Central memory CD8-positive, alpha-beta T cell (primary cell): ENCODE measurements at places on chromosomes 12 and 14.

DNA sequence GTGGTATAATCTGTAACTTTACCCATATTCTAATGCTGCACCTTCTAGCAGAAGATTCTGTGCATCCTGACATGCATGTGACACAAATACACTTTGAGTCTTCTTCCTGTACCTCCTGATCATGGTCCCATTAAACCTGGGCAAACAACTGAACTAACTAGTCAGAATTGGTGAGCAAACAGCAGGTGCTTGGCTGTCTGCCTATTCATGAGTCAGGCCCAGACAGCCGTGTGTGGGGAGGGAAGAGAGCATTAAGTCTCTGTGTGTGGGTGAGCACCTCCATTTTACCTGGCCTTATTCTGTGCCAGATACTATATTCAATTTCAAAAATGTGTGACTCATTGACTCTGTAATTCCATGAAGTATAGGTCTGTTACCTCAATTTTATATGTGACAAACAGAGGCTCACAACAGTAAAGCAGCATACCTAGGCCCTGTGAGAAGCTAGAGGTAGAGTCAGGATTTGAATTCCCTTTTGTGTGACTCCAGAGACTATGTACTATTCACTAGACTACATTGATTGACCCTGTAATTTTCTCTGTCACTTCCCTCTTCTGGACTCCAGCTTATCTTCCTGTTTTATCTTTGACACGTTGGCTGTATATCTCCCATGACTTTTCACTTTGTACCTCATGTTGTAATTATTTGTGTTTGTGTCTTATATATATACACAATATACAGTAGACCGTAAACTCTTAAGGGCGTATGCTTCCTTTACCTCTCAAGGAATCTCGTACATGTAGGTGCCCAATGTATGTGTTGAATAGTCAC, 32.2 kb downstream of the SUSD6 start:
- no peaks in the 10 kb centered on the region for H3K27me3 ChIP-seq
- no peak overlapping the region for H3K27ac ChIP-seq
- H3K4me3 ChIP-seq, result no peak overlapping the region
- H3K4me1 ChIP-seq, result peaks cover 78% of the 10 kb centered on the region

DNA sequence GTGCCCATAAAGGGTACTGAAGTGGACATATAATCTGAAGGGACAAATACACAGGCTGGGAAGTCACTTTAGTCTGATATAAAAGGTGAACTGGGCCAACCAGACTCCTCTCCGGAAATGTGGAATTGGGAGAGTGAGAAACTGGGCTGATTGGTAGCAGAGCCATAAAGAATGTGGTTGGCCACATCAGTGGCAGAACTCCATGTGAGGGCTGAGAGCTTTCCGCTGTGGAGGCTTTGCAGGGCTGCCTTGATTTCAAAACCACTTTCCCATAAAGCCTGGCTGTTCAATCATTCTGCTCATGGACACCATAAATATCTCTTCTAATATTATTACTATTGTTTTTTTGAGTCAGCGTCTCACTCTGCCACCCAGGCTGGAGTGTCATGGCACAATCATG, 220.3 kb downstream of the MON2 start:
- H3K36me3 ChIP-seq, result no peaks in the 10 kb centered on the region
- no peak for DNase-seq
- H3K27me3 ChIP-seq, result no peaks in the 10 kb centered on the region
- H3K4me3 ChIP-seq, result no peak overlapping the region
- no peaks in the 10 kb centered on the region for H3K4me1 ChIP-seq
- H3K27ac ChIP-seq, result no peak overlapping the region

GRCh38 chr14:72679141-72679535, 214.8 kb downstream of the DPF3 start:
- no peak overlapping the region for H3K27ac ChIP-seq
- no peak for DNase-seq
- H3K36me3 ChIP-seq, result no peaks in the 10 kb centered on the region
- peaks cover 59% of the 10 kb centered on the region for H3K27me3 ChIP-seq
- no peak overlapping the region for H3K4me3 ChIP-seq
- no peaks in the 10 kb centered on the region for H3K4me1 ChIP-seq

GRCh38 chr12:99009654-99010296, 364.7 kb downstream of the APAF1 start:
- H3K4me3 ChIP-seq, result no peak overlapping the region
- peaks cover 14% of the 10 kb centered on the region for H3K27me3 ChIP-seq
- no peaks in the 10 kb centered on the region for H3K4me1 ChIP-seq
- DNase-seq, result no peak
- no peaks in the 10 kb centered on the region for H3K36me3 ChIP-seq
- H3K27ac ChIP-seq, result no peak overlapping the region

DNA sequence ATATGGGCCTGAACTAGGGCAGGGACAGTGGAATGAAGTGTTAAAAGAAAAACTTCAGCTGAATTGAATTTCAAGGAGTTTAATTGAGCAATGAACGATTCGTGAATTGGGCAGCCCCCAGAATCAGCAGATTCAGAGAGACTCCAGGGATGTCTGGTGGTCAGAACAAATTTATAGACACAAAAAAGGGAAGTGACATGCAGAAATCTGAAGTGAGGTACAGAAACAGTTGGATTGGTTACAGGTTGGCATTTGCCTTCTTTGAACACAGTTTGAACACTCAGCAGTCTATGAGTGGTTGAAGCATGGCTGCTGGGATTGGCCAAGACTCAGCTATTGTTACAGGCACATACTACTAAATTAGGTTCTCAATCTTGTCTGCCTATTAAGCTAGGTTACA, 9.7 kb upstream of the TBPL2 start:
- H3K4me1 ChIP-seq, result no peaks in the 10 kb centered on the region
- H3K27ac ChIP-seq, result no peak overlapping the region
- H3K4me3 ChIP-seq, result no peak overlapping the region
- peaks cover 2% of the 10 kb centered on the region for H3K36me3 ChIP-seq

GRCh38 chr14:72126091-72126490, 193.9 kb downstream of the RGS6 start:
- no peak for DNase-seq
- no peak overlapping the region for H3K4me3 ChIP-seq
- no peak overlapping the region for H3K27ac ChIP-seq
- no peaks in the 10 kb centered on the region for H3K36me3 ChIP-seq
- peaks cover 29% of the 10 kb centered on the region for H3K27me3 ChIP-seq

DNA sequence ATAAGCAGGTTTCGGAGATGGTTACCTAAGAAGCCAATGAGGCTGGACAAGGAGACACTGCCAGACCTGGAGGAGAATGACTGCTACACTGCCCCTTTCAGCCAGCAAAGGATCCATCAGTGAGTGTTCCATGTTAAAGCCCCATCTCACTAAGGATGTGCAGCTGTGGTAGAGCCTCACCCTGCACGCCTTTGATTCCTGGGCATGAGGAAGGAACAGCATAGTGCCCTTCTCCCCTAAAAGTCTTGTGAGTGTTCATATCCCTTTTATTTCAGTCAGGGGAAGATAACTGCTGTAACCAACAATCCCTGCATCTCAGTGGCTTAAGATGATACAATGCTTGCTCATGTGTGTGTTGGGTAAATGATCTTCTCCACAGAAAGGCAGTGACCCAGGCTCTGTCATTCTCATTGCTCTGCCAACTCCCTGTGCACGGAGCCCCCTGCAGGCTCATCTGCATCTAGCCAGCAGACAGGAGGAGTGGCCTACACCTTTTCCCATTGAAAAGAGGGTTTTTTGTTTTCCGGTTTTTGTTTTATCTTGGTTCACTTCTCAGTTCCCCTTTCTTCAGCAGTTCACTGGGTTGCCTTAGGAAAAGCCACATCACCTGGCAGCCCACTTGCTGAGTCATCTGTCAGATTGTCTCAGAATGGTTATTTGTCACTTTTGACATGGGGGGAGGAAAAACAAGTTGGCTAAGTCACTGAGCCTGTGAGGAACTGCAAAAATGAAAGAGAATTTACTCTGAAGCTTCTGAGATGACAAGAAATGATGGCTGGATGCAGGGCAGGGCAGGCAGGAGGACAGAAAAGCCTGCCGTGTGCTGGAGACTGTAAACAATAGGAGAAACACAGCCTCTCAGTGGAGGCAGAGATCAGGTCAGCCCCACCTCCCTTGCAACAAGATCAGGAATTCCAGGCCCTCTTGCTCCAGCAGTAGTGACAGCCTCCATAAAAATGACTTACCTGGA, 193.3 kb downstream of the ANO4 start:
- no peaks in the 10 kb centered on the region for H3K4me1 ChIP-seq
- H3K27me3 ChIP-seq, result no peaks in the 10 kb centered on the region
- no peak overlapping the region for H3K27ac ChIP-seq
- H3K36me3 ChIP-seq, result no peaks in the 10 kb centered on the region
- DNase-seq, result no peak

- H3K27ac ChIP-seq, result no peak overlapping the region
- H3K27me3 ChIP-seq, result no peaks in the 10 kb centered on the region
- no peaks in the 10 kb centered on the region for H3K36me3 ChIP-seq
These were observed 92.4 kb downstream of the RBM19 start for GRCh38 chr12:113873740-113874139.

GRCh38 chr12:123910057-123910456, 62.6 kb downstream of the CCDC92 start:
- peaks cover 6% of the 10 kb centered on the region for H3K27me3 ChIP-seq
- peaks cover 1% of the 10 kb centered on the region for H3K36me3 ChIP-seq
- DNase-seq, result no peak
- H3K4me3 ChIP-seq, result no peak overlapping the region

DNA sequence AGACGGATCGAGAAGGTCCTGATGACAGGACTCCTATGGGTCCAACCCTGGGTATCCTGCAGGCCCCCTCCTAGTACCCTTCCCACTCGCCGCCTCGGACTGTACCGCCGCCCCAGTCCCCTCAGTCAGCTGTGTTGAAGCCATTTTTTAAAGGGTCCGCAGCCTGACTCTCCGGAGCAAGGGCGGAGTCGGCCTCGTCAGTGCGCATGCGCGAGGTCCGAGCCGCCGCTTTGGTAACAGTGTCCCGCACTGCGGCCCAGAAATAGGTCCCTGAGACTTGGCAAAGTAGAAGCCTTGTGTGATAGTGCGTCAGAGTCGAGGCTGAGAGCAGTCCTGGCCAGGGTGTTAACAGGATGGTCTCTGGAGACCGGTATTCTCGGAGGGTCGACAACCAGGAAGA, 769.0 kb upstream of the ALG10B start:
- no peaks in the 10 kb centered on the region for H3K27me3 ChIP-seq
- no peaks in the 10 kb centered on the region for H3K4me1 ChIP-seq
- no peaks in the 10 kb centered on the region for H3K36me3 ChIP-seq
- H3K4me3 ChIP-seq, result no peak overlapping the region
- H3K27ac ChIP-seq, result no peak overlapping the region
